ENCODE measurements at places on chromosomes 6 and 20. TPM values are rescaled to one million over a fixed set of nuclear protein-coding genes. Genes with fewer than 3 reads are reported as not detected.

DNA sequence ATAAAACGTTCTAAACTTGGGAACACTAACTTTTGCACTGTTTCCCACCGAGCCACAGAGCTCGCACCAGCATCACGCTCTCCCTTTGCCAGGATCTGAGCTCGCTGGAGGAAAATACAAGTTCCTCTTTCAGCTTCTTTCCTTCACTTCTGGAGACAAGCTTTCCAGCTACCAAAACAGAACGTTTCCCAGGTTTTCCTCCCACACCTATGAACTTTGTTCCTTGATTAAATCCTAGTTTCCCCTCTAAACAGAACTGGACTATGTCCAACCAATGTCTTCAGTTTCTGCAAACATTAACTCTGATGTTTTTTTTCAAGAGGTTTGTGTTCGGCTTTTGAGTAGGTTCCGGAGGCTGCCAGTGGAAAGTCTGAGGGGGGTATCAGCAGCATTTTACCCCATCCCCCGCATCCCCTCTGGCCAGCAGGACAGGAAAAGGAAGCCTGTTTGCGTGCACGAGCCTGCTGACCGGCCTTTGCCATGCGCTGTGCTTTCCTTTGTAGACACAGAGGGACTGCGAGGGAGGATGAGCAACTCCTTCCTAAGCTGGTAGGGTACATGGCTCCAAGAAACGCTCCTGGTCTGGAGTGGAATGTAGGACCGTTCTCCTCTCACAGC, 135.5 kb downstream of the LY86 start:
- DNase-seq = no peak

DNA sequence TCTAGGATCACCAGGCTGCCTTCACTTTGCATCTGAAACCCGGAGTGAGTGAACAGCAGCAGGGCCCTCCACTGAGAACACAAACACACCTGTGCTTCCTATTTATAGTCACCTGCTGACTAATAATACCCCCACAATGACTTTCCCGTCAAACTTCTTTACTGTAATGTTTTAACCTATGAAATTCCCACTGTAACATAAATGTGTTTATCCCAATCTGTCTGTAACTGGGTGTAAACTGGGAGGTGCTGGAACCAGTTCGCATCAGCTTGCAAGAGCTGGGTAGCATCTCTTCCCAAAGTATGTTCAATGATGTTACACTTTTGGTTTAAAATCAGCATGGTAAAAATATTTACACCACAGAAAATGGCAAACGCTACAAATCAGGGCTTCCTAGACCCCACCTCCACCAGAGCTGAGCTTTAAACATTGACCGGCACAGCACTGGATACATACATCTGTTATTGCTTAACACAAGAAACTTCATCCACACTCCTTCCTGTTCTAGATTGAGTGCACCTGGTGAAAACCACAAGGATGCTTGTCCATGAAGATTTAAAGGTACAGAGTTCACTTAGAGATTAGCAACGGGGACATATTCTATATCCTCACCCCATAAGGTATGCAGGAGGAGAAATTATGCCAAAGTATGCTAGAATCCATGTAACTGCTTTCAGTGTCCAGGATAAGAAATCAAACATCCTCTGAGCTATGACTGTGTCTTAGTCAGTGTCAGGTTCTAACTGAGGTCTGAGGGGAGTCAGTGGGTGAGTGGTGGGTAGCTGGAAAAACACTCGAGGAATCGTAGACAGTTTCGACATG, 79.0 kb downstream of the ALDH8A1 start:
- no peak for DNase-seq

DNA sequence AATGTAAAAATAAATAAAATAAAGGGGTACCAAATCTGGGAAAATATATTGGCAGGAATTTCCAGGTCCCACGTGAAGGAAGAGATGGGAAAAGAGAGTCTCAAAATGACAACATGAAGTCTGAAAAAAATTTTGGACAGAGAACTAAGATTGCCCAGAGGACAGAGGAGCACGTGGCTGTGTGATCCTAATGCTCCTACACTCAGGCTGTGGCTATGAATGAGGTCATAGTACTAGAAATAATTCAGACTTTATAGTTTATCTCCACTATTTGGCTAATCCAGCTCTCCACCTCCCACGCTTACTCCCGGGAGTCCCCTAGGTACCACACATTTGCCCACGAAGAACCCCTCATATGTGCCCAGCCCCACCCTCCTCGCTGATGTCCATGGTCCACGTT, 42.8 kb upstream of the STMND1 start:
- DNase-seq = no peak

The ABHD16B gene
- not detected for total RNA-seq

The RIMS1 gene
- 2.5 TPM for total RNA-seq
